AG10803 (cell line): ENCODE measurements at places on chromosomes 1 and 21.

- DNase-seq = no peak
Measured at GRCh38 chr1:18891426-18891780, 11.0 kb downstream of the ALDH4A1 start.

DNA sequence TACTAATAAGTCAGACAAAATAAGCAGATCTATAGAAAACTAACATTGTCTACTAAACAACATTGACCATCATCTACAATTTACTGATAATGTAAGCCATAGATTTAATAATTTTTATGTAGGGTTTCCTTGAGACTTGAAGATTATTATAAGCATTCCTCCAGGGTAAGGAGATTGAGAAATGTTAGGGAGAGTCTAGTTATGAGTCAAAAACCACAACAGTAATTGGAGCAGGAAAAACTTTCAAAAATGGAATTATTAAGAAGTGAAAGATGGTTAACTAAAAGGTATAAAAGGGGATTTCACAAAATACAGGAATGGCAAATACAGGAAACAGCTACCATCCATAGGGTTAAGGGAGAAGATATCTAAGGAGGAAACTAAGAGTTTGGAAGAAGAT, 12.4 kb upstream of the UHMK1 start:
- peak; percentile 26 for DNase-seq

DNA sequence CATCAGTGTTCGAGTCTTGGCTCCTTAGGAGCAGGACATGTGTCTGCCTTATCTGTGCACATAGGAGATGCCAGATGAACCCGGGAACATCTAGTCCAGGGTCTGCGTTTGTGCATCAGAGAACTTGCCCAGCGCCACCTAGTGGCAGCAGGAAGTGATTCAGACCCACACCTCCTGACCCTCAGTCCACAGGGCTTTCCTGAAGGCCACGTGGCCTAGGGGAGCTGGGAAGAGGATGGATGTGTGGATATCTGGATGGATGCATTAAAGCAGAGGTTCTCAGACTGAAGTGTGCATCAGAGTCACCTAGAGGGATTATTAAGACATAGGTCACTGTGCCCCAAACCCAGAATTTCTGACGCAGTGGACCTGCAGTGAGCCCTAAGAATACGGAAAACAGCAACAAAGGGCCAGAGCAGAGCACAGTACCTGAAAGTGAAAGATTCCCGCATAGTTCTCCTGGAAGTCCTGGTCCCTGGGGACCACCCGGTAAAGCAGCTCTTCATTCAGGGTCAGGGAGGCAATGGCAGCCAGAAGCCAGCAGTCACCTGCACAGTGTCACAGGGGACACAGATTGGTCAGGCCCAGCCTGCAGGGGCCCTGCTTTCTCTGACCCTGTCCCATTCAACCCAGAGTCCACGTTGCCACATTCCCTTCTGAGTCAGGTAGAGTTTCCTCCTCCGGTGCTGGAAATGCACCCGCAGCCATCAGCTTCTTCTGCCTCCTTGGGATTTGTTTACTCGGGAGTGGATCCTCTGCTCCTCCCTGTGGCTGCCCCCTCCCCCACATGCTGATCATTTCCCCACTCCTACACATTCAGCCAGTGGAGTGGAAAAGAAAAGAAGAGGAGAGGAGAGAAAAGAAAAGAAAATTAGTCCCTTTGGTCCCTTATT, 37.0 kb downstream of the CAPN8 start:
- peak; percentile 36 for DNase-seq

DNA sequence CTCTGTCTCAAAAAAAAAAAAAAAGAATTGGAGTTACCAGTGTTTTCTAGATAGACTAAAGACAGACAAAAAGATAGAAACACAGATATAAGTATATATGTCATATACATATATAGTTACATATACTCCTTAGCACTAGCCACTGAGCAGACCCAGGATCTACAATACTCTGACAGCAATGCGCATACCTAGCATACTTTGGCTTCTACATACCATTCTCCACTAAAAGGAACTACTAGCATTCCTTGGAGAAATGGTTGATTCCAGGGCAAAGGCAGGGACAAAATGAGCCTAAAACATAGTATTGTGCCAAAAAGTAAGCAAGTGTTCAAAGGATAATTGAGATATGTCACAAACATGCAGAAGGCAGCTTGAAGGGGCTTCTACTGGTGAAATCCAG, 22.7 kb downstream of the SYNJ1 start:
- DNase-seq = peak; percentile 61

DNA sequence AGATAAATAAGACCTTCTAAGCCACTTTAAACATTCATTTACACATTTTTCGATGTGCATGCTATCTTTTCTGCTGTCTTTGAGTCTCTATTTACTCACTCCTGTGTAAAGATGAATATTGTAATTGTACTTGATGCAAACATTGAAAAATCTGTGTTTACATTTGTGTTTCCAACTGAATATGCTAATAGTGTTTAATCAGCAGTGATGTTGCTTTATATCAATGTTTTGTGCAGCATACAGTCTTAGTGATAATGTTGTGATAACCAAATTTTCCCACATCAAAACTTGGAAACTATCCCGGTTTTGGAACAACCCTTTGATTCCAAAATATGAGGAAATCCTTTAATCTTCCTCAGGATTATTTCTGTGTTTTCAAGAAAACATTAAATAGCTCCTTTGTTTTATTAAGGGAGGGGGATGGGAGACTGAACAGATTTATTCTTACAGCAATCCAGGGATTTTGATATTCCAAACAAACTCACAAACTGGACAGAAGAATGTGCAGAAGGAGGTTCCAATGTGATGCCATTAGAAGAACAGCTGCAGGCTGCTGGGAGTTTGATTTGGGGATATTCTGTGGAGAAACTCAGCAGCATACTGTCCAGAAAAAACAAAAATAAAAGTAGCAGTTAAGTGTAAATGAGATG, 248.0 kb downstream of the S1PR1 start:
- no peak for DNase-seq

DNA sequence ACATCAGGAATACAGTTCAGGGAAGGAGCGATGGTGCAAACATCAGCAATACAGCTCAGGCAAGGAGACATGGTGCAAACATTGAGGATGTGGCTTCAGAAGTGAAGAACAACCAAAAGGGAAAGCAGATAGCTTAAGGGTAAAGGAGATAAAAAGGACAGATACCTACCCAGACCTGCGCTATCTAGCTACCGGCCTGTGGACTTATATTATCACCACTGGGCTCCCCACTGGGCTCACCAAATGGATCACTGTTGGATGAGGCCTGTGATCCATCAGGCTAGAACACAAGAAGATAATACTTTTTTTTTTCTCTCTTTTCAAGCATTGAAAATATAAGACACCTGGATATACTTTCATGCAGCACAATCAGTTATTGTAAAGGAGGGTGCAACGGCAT, 44.7 kb upstream of the C8B start:
- no peak for DNase-seq

DNA sequence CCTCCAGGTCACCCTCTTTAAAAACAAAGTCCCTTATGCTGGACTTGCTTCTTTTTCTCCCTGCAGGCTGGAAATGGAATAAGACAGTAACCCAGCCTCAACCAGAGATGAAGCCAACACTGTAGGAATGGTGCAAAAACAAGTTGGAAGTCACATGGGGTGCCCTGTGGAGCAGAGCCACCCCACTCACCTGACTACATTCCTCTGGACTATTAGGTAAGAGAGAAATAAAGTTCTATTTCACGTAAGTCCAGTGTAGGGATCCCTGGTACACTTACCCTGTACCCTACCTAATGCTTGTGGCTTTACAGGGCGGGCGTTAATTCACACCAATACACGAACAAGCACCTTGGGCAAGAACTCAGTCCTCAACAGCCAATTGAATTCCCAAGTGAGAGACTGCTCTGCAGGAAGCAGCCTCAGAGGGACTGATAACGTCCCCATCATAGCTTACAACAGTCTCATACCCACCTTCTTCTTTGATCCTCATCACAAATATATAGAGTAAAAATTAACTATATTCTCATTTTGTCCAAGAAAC, 112.5 kb upstream of the FGGY start:
- no peak for DNase-seq
